Stomach (tissue), 19 donors: ENCODE measurements at places on chromosomes 2 and 18. TPM values are rescaled to one million over a fixed set of nuclear protein-coding genes. Genes with fewer than 3 reads are reported as not detected.

- no peak for DNase-seq
Measured at GRCh38 chr18:75582406-75582821, 154.9 kb upstream of the SMIM21 start.

DNA sequence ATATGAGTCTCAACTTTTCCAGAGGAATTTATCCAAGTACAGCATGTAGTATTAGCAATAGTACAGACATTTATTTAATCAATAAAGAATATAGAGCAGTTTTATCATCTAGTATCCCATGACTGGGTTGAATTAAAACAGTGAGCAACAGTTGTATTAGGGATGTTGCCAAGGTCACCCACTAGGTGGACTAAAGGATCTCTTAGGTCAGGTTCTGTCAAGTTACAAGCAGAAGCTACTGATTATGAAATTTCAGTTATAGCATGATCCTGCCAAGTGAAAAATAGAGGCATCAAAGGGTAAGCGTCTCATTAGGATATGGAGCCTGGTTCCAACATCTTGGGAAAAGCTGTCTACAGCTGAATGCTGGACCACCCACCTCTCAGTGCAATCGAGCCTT is 52.1 kb upstream of the LAPTM4A start:
- DNase-seq: no peak

DNA sequence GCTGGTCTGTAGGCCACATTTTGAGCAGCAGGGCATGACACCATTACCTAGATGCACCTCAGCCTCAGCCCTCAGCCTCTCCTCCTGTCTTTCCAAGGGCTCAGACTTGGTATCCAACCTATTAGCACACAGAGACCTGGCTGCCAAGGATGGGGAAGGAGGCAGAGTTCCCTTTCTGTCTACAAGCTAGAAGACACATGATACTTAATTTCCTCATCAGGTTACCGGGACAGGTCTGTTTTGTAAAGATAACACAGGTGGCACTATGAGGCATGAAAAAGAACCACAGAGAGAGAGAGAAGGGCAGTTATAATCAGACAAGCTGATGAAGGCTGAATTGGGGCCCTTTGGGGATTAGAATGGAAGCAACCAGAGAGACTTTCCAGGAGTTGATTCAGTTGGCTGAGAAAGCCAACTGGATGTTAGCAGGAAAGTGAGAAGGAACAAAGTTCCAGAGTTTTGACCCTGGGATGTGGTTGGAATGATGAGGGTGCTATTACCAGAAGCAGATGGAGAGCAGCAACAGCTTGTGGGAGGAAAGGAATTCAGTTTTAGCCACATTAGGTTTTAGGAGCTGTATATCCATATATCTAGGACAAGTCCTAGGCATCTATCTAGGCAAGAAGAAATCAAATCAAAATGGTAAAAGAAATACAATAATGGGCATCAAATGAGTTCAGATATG is 46.0 kb upstream of the RMND5A start:
- DNase-seq: no peak

DNA sequence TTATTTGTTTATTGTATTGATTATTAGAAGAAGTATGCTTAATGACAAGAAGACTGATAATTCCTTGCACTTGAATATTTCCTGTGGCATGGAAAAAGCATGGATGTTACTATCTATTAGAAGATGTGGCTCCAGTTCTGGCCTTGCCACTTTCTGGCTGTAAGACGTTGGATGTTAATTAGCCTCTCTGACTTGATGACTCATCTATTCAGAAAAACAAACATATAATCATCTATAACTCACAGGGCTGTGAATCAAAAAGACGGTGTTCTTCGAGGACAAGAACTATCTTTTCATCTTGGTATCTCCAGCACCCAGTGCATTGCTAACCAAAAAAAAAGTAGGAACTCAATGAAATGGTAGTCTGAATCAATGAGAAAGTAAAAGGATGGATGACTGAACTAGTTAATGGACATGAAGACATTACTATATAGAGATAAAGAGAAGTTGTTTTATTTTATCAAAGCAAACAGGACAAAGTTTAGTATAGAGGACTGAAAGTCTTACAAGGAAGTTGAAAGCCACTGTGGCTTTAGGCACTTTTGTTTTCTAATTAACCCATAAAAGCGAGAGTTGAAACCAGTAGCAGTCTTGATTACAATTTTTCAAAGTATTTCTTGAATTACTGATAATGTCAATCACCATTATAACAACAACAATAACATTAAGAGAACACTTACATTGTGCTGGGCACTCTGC is 145.3 kb downstream of the RND3 start:
- DNase-seq: no peak

GRCh38 chr18:63245600-63245999 is 74.0 kb downstream of the BCL2 start:
- no peak for DNase-seq

DNA sequence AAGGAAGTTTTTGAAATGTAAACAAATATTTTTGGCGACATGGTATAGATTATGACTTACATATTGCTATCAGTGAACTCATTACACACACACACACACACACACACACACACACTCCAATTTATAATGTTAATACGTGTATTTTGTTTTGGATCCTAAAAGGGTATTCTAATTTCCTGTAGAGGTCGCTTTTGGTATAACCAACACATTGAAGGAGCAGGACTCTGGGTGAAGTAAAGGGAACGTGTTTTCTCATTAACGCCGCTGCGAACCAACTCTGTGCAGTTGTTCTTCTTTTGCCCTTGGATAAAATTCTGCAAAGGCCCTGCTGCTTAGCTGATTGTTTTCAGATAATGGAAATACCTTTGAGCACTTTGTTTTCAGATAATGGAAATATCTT is 190.4 kb downstream of the PMAIP1 start:
- DNase-seq: peak; percentile 30

DNA sequence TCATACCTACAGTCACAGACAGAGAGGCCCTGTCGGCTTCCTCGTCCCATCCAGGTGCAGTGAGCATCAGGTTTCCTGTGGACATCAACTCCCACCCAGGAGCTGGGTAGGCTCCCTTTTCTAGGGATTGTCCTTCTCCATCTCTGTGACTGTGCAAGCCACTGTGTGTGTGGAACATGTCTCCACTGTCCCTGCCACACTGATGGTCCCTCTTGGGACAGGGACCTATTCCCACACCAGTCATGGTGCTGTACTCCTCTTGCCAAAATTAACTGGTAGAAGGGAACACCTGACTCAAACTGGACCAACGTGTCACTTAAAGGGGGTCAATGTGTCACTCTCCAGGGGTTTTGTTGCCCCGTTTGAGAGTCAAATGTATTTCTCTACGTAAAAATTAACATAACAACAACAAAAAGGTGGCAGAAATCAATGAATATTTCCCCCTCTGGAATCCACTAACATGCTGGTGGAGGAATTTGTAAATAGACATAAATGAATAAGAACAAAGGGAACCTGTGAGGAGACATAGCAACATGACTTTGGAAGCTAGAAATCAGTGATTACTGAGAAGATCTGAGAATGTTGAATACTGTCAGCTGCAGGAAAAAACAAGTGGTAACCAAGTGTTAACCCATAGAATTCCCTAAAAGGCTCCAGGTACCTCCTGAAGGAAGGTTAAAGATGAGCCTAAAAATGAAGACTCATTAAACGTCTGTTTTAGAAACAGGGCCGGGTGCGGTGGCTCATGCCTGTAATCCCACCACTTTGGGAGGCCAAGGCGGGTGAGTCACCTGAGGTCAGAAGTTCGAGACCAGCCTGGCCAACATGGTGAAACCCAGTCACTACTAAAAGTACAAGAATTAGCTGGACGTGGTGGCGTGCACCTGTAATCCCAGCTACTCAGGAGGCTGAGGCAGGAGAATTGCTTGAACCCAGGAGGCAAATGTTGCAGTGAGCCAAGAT is 40.4 kb downstream of the SH2D6 start:
- no peak for DNase-seq

DNA sequence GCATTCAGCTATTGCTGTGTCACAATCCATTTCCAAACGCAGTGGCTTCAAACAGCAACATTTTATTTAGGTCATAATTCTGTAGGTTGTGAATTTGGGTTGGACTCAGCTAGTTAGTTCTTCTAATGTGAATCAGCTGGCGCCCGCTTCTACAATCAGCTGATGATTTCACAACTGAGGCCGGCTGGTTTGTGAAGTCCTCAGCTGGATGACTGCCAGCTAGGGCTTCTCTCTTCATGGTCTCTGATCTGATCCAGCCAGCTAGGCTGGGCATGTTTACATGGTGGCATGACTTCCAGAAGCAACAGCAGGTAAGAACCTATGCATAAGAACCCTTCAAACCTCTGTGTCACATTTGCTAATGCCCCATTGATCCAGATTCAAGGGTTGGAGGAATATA is 172.0 kb downstream of the SLC4A10 start:
- DNase-seq: no peak

- peak; percentile 84 for DNase-seq
Measured at GRCh38 chr2:205682239-205682970, at the start of gene NRP2. NRP2 (plus strand) TSS chr2:205682501; CDS start chr2:205683291, 790 bp downstream.

DNA sequence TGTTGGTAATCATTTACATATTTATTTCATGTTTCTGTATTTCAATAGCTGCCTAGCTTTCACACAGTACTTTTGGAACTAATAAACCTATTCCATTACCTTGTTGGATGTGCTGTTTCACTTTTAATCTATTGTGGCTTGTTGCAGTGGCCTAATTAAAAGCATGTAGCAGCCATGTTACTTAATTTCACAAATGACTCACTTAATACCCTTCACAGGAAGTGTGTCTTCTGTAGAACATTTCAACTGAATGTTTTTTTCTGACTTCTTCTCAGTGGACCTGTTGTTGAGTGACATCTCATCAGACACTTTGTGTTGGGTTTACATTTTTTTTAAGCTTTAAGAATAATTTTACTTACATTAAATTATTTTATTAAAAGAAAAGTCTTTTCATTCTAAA is 260.5 kb upstream of the THUMPD2 start:
- DNase-seq: no peak

- DNase-seq: no peak
Measured at GRCh38 chr2:46264447-46264846, 32.8 kb upstream of the EPAS1 start.

DNA sequence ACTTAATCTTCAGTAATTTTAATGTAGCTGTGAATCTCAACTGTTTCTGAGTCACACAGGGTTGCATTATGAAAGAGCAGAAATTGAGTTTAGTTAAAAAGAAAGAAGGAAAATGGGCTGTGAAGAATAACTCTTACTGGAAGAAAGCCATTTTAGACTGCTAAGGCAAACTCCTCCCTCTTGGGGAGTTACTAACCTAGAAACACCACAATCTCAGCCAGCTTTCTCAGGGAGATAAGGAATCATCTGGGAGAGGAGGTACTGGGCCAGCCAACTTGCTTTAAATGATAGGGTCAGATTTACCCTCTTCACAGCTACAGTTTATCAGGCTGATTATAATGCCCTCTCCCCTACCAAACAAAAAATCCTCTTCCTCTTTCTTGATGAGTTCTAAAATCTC is 119.5 kb downstream of the CCDC148 start:
- DNase-seq: no peak

DNA sequence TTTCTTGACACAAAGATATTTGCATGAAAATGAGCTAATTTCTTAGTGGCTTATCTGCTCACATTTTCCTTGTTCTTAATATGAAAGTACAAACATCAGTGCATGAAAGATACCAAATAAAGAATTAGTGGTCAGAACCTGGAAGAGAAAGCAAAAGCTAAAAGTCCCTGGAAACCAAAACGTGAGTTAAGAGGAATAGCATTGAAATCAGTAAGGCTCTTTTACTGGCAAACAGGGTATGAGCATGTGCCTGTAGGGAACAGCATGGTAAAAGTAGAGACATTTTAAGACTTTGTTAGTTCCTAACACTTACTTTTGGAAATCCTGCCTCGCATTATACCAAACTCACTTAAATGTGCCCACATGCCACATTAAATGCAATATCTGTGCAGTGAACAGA is 31.9 kb upstream of the CWC22 start:
- no peak for DNase-seq

- no peak for DNase-seq
Measured at GRCh38 chr2:165843351-165843750, 49.3 kb upstream of the GALNT3 start.

DNA sequence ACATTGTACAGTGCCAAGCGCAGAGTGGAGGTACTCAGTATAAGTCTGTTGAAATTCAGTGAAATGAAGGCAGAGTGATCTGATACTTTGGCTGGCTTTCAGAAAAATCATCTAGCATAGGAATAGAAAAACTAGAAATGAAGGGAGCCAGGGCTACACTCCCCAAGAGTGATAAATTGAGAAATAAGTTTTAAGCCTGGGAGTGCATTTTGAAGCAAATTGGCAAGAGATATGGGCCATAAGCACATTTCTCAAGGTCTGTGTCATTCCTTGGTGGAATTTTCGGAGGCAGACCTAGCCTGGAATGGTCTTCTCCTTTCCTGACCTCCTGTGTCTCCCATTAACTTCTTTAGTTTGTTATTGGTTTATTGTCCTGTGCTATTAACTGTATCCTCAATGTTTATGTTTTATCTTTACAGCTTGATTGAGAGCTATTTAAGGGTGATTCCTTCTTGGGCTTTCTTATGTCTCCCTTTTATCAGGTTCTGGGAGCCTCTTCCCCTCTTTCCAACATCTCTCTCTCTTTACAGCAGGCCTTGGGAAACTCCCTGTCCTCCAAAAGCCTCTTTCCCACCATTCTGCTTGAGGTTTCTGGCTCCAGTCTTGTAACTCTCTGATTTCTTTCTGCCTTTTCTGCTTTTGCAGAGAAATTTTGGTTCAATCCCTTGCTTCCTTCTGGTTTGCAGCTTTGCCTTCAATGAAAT is 649.5 kb downstream of the SLC4A3 start:
- DNase-seq: no peak

GRCh38 chr2:241329669-241330615 is 14.2 kb downstream of the SEPTIN2 start:
- DNase-seq: no peak

GRCh38 chr2:74625658-74626425 is 22.3 kb downstream of the M1AP start:
- no peak for DNase-seq

- peak; percentile 53 for DNase-seq
Measured at GRCh38 chr2:241069821-241070281, 32.2 kb downstream of the MTERF4 start.

GRCh38 chr2:197273485-197273884 is 37.1 kb downstream of the ANKRD44 start:
- peak; percentile 90 for DNase-seq

GRCh38 chr18:36889742-36890141 is 60.8 kb downstream of the KIAA1328 start:
- no peak for DNase-seq

The RNU2-63P gene
- not detected for total RNA-seq

The CCDC150 gene
- 19.8 TPM for total RNA-seq

The HNRNPLL gene
- total RNA-seq: 22.9 TPM

The CCDC93 gene
- 63.9 TPM for total RNA-seq

The ANKRD29 gene
- total RNA-seq: 11.2 TPM

The TTN gene
- total RNA-seq: 3.9 TPM

The TEX44 gene
- not detected for total RNA-seq

The COPS7B gene
- 28.1 TPM for total RNA-seq

The C2orf80 gene
- not detected for total RNA-seq
